Activated CD4-positive, alpha-beta memory T cell treated with anti-CD3 and anti-CD28 coated beads, Interleukin-2, amount 10 ng/mL, durations not matched to agents 7 days and 5 days (primary cell): ENCODE measurements at places on chromosomes 7 and 10. TPM values are rescaled to one million over a fixed set of nuclear protein-coding genes. Genes with fewer than 3 reads are reported as not detected.

- H3K4me3 ChIP-seq, result no peak overlapping the region
- H3K27ac ChIP-seq, result no peak overlapping the region
- H3K4me1 ChIP-seq, result peaks cover 29% of the 10 kb centered on the region
- H3K27me3 ChIP-seq, result no peaks in the 10 kb centered on the region
- no peaks in the 10 kb centered on the region for H3K36me3 ChIP-seq
Measured at GRCh38 chr10:60234551-60234950, 155.1 kb downstream of the ANK3 start.

DNA sequence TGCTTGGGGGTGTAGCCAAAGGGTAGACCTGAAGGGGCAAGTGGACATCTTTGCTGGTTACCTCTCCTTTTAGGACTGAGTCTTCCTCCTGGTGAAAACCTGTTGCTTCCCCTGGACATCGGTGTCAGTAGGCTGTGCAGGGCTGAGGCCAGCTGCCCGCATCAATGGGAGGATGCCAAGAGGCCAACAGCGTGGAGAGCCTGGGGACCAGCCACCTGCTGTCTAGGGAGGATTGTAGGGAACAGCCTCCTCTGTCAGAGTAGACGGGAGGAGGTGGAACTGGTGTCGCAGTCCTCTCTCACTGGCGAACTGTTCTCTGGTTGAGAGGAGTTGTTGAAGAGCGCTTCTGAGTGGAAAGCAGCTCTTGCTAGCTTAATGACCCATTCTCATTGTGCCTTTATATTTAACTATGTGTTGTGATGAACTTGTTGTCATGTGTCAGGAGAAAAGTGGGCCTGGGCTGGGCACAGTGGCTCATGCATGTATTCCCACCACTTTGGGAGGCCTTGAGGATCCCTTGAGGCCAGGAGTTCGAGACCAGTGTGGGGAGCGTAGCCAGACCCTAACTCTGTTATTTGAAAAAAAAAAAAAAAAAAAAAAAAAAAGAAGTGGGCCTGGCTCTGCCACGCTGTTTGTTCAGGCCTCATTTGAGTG, 1.8 kb downstream of the SUFU start:
- no peak for DNase-seq
- peak overlapping the region; percentile 21 for H3K4me3 ChIP-seq

GRCh38 chr7:155846156-155846555, 33.9 kb upstream of the SHH start:
- H3K4me3 ChIP-seq, result no peak overlapping the region
- no peaks in the 10 kb centered on the region for H3K4me1 ChIP-seq
- no peaks in the 10 kb centered on the region for H3K27me3 ChIP-seq
- H3K27ac ChIP-seq, result no peak overlapping the region

GRCh38 chr7:74010407-74010806, 17.6 kb upstream of the ELN start:
- H3K36me3 ChIP-seq, result no peaks in the 10 kb centered on the region
- H3K27me3 ChIP-seq, result peaks cover 5% of the 10 kb centered on the region
- H3K4me1 ChIP-seq, result peaks cover 2% of the 10 kb centered on the region
- no peak overlapping the region for H3K4me3 ChIP-seq

GRCh38 chr7:64946772-64947171, 43.7 kb downstream of the ZNF273 start:
- no peak for DNase-seq
- H3K4me3 ChIP-seq, result no peak overlapping the region
- no peak overlapping the region for H3K27ac ChIP-seq
- H3K27me3 ChIP-seq, result peaks cover 36% of the 10 kb centered on the region
- peaks cover 1% of the 10 kb centered on the region for H3K4me1 ChIP-seq

GRCh38 chr10:88497913-88498312, 85.2 kb downstream of the RNLS start:
- H3K36me3 ChIP-seq, result no peaks in the 10 kb centered on the region
- no peak overlapping the region for H3K4me3 ChIP-seq

DNA sequence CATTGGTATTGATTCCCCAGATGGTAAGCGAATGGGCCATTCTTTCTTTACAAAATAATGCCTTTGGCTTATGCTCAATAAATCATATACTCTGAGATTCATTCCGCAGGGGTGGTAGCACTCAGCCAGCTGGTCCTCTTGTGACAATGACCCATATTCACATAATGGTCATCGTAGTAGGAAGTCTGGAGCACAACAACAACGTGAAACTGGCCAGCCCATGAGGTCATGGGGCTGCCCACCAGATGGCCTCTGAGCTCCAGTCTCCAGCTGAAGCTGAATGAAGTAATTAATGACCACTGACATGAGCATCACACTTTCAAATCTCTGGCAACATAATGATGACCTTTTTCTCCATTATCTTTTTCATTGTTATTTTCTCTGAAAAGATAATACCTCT, 42.3 kb upstream of the SORCS1 start:
- H3K4me1 ChIP-seq, result no peaks in the 10 kb centered on the region
- H3K27ac ChIP-seq, result no peak overlapping the region
- no peak overlapping the region for H3K4me3 ChIP-seq
- DNase-seq, result no peak
- no peaks in the 10 kb centered on the region for H3K27me3 ChIP-seq
- no peaks in the 10 kb centered on the region for H3K36me3 ChIP-seq

DNA sequence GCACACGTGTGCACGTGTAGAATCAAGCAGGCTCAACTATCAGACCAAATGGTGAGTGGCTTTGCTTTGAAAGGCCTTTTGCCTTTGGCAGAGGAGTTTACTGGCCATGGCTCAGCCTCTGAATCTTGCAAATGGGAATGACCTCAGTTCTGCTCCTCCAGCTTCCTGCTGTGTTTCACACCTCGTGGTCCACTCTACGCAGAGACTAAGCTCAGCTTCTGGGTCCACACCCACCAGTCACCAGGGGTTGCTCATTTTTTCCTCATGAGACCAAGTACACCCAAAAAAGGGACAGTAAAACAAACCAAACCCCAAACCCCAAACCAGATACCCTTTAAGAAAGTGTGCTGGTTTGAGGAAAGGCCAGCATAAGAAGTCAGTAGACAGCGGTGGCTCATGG, 236.4 kb downstream of the DNAJB6 start:
- peaks cover 10% of the 10 kb centered on the region for H3K27me3 ChIP-seq
- no peak overlapping the region for H3K4me3 ChIP-seq
- DNase-seq, result no peak
- peaks cover 3% of the 10 kb centered on the region for H3K36me3 ChIP-seq
- H3K4me1 ChIP-seq, result peaks cover 58% of the 10 kb centered on the region
- H3K27ac ChIP-seq, result no peak overlapping the region

DNA sequence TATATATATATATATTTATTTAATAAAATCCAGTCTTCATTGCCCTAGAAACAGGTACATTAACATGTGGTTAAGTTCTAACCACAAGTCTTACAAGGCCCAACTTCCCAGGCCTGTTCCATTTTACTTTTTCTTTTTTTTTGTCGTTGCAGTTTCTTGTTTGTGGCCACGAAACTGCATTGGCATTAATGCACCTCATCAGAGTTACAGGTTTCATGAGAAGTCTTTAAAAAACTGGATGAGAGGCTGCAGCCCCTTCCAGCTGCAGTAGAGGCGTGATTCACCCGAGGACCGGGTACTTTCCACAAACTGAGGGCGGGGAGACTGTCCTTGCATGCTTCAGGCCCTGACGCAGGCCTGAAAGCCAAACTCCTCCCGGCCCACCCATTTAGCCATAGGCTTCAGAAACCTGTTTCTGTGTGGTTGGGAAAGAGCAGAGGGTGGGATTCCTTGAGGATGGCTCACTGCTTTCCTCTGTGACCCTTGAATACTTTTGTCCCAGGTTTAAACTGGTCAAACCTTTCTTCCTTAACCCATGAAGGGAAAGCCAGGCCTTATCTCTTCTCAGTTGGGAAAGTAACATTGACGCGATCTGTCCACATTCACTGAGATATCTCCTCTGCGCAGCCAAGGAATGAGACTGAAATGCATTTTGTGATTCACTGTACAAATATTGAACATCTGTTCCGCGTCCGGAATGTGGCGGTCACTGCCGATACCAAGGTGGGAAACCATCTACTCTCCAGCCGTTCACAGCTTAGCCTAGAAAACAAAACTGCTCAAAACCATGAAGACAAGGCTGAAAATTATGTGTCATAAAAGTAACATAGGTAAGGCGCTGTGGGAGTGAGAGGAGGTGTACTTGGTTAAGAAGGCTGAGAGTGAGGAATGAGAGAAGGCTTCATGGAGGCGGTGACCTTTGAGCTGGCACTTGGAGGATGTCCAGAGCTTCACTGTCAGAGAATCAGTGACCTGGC, 311.7 kb downstream of the GATA3 start:
- H3K27ac ChIP-seq, result peak overlapping the region; percentile 83
- H3K4me1 ChIP-seq, result peaks cover 76% of the 10 kb centered on the region
- no peaks in the 10 kb centered on the region for H3K27me3 ChIP-seq
- H3K36me3 ChIP-seq, result peaks cover 32% of the 10 kb centered on the region
- peak; percentile 67 for DNase-seq

DNA sequence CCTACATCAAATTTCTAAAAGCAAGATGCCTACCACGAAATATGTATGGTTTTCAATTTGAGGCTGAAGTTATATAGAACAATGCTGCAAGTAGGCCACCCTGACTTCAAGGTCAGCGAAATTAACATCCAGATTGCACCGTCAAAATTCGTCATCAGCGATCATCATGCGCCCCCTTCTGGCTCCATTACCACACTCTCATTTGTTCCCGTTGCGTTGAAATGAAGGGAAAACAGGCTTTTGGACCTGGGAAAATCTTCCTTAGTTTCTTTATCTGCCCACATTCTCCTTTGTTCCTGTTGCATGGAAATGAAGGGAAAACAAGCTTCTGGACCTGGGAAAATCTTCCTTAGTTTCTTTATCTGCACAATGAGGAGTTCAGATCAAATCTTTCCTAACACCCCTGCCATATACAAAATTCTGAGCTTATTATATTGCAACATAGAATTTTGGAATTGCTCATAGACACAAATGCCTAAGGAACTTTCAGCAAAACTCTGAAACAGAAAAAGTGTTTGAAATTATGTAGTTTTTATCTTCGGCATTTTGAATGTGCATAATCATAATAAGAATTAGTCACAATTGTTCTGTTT, 98.2 kb upstream of the PRKCQ start:
- no peak overlapping the region for H3K27ac ChIP-seq
- H3K36me3 ChIP-seq, result no peaks in the 10 kb centered on the region
- peak; percentile 69 for DNase-seq
- peaks cover 53% of the 10 kb centered on the region for H3K27me3 ChIP-seq
- peaks cover 10% of the 10 kb centered on the region for H3K4me1 ChIP-seq
- no peak overlapping the region for H3K4me3 ChIP-seq

GRCh38 chr7:30633223-30633622, 38.5 kb downstream of the GARS1 start:
- no peak for DNase-seq
- peaks cover 69% of the 10 kb centered on the region for H3K36me3 ChIP-seq
- peaks cover 2% of the 10 kb centered on the region for H3K4me1 ChIP-seq

DNA sequence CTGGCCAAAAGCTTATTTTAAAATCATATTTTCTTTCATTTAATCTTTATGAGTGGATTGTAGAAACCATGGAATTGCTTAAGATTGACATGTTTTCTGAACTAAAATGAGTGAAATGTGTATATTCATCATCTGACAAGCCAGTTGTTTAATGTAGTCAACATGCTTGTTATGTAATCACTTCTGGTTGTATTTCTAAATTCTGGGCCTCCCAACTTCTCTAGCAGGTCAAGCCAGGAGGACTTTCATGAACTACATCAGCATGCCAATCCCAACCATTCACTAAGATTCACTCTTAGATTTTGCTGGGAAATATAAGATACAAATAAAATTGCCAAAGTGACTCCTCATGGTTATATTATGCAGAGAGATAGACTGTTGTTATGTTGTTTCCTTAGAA, 21.1 kb upstream of the MAP3K8 start:
- H3K36me3 ChIP-seq, result no peaks in the 10 kb centered on the region
- H3K4me3 ChIP-seq, result no peak overlapping the region
- H3K4me1 ChIP-seq, result peaks cover 30% of the 10 kb centered on the region
- no peak overlapping the region for H3K27ac ChIP-seq
- H3K27me3 ChIP-seq, result no peaks in the 10 kb centered on the region

DNA sequence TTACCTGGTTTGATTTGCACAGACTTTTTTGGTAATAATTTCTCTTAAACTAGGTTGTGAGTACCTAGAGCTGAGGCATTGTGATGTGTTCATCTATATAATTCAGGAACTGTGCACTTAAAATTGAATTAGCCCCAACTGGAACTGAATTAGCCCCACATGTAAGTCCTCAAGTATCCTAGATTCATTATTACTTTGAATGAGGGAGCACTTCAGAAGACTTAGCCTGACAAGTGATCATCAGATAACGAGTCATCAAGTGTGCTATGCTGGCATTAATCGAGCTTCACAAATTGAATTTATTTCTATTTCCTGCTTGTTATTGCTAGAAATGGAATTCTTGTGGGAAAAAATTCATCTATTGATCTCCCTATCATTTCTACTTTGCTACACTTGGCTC, 323.4 kb upstream of the SEMA3D start:
- no peak for DNase-seq
- no peaks in the 10 kb centered on the region for H3K27me3 ChIP-seq
- H3K27ac ChIP-seq, result no peak overlapping the region
- H3K4me1 ChIP-seq, result no peaks in the 10 kb centered on the region
- no peaks in the 10 kb centered on the region for H3K36me3 ChIP-seq

GRCh38 chr7:63789378-63790176, 209.1 kb upstream of the ZNF722 start:
- H3K4me1 ChIP-seq, result no peaks in the 10 kb centered on the region
- DNase-seq, result no peak
- H3K27me3 ChIP-seq, result no peaks in the 10 kb centered on the region
- H3K36me3 ChIP-seq, result no peaks in the 10 kb centered on the region
- no peak overlapping the region for H3K4me3 ChIP-seq
- no peak overlapping the region for H3K27ac ChIP-seq

- peaks cover 55% of the 10 kb centered on the region for H3K36me3 ChIP-seq
- H3K27ac ChIP-seq, result peak overlapping the region; percentile 85
- H3K4me1 ChIP-seq, result peaks cover 75% of the 10 kb centered on the region
- DNase-seq, result no peak
Measured at GRCh38 chr10:131905603-131906268, 4.9 kb downstream of the PPP2R2D start.

The PHKG1 gene
- 1.5 TPM for total RNA-seq

The TUBAL3 gene
- not detected for total RNA-seq

The SVOPL gene
- not detected for total RNA-seq

The RET gene
- 0.28 TPM for total RNA-seq

The AKR1C8 gene
- total RNA-seq, result 1.5 TPM

The ATP6V0E2 gene
- total RNA-seq, result 52.3 TPM
